ENCODE measurements at places on chromosomes 2 and 18.

GRCh38 chr2:193695367-193695766 is 1500.6 kb upstream of the TMEFF2 start:
- H3K4me3 ChIP-seq, result no peak overlapping the region
- no peak overlapping the region for H3K27ac ChIP-seq
- H3K36me3 ChIP-seq, result no peaks in the 10 kb centered on the region
- H3K4me1 ChIP-seq, result no peaks in the 10 kb centered on the region
- no peak for DNase-seq

DNA sequence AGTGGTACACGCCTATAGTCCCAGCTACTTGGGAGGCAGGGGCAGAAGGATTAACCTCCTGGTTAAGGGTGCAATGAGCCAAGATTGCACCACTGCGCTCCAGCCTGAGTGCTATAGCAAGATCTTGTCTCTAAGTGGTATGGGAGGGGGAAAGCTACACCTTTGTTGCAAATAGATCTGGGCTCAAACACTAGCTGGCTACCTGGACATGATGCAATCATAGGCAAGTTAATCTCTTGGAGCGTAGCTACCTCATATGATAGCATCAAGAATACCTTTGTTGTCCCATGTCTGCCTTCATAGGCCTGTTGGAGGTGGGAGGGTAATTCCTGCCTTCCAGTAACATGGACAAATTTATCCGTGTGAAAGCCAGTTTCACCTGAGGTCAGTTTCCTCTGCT is 15.7 kb downstream of the KLHL29 start:
- H3K36me3 ChIP-seq, result no peaks in the 10 kb centered on the region
- peaks cover 6% of the 10 kb centered on the region for H3K27me3 ChIP-seq
- peaks cover 14% of the 10 kb centered on the region for H3K4me1 ChIP-seq
- H3K4me3 ChIP-seq, result no peak overlapping the region

GRCh38 chr2:149877074-149877473 is 289.5 kb upstream of the MMADHC start:
- no peak overlapping the region for H3K4me3 ChIP-seq
- no peak for DNase-seq
- H3K4me1 ChIP-seq, result no peaks in the 10 kb centered on the region
- H3K27me3 ChIP-seq, result no peaks in the 10 kb centered on the region
- H3K36me3 ChIP-seq, result no peaks in the 10 kb centered on the region

GRCh38 chr2:196504788-196505187 is 134.7 kb upstream of the CCDC150 start:
- no peak for DNase-seq
- no peak overlapping the region for H3K27ac ChIP-seq
- peaks cover 14% of the 10 kb centered on the region for H3K27me3 ChIP-seq
- H3K36me3 ChIP-seq, result no peaks in the 10 kb centered on the region

- no peaks in the 10 kb centered on the region for H3K27me3 ChIP-seq
- H3K27ac ChIP-seq, result no peak overlapping the region
- DNase-seq, result no peak
- H3K36me3 ChIP-seq, result no peaks in the 10 kb centered on the region
- no peaks in the 10 kb centered on the region for H3K4me1 ChIP-seq
- no peak overlapping the region for H3K4me3 ChIP-seq
Observed at GRCh38 chr2:31765078-31765945, 184.6 kb upstream of the SRD5A2 start.

DNA sequence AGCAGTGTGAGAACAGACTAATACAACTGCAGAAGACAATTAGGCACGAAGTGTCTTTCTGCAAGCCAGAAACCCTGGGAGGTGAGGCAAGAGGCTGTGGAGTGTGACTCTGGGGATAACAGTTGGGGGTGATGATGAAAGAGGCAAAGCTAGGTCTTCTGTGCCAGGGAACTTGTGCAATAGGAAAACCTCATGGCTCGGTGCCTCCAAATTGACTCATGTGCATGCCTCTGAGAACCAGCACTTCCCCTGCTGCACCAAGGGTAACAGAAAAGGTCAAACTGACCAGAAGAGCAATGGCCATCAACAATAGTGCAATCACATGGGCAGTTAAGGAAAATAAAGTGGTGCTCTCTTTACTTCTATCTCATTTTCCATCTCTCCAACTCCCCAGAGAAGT is 136.4 kb downstream of the SCG2 start:
- no peaks in the 10 kb centered on the region for H3K4me1 ChIP-seq
- H3K4me3 ChIP-seq, result no peak overlapping the region
- no peaks in the 10 kb centered on the region for H3K36me3 ChIP-seq
- H3K27me3 ChIP-seq, result no peaks in the 10 kb centered on the region
- DNase-seq, result no peak
- H3K27ac ChIP-seq, result no peak overlapping the region

GRCh38 chr2:174621323-174621722 is 23.7 kb upstream of the WIPF1 start:
- H3K36me3 ChIP-seq, result peaks cover 63% of the 10 kb centered on the region
- H3K27me3 ChIP-seq, result no peaks in the 10 kb centered on the region
- no peak overlapping the region for H3K27ac ChIP-seq
- no peak overlapping the region for H3K4me3 ChIP-seq
- no peak for DNase-seq

- no peak overlapping the region for H3K4me3 ChIP-seq
- H3K27me3 ChIP-seq, result no peaks in the 10 kb centered on the region
- peaks cover 35% of the 10 kb centered on the region for H3K4me1 ChIP-seq
- peaks cover 7% of the 10 kb centered on the region for H3K36me3 ChIP-seq
- no peak overlapping the region for H3K27ac ChIP-seq
- DNase-seq, result no peak
Observed at GRCh38 chr2:7456762-7457161, 539.5 kb downstream of the RNF144A start.

DNA sequence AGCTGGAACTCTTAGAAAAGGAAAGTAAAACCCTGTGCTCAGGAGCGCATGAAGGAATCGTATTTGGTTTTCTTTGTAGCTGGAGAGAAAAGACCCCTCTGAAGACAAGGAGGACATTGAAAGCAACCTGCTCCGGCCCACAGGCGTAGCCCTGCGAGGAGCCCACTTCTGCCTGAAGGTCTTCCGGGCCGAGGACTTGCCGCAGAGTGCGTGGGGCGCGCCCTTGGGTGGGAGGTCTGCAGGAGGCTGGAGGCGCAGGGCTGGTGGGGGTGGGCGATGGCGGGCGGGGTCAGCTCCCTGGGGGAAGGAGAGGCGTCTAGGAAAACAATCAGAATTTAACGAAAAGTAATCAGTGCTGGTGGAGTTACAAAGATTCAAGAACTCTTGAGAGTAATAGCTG is 72.8 kb downstream of the DYSF start:
- no peaks in the 10 kb centered on the region for H3K36me3 ChIP-seq
- peaks cover 19% of the 10 kb centered on the region for H3K27me3 ChIP-seq
- no peak for DNase-seq
- H3K4me3 ChIP-seq, result no peak overlapping the region

- H3K4me3 ChIP-seq, result no peak overlapping the region
- no peak for DNase-seq
- no peak overlapping the region for H3K27ac ChIP-seq
- no peaks in the 10 kb centered on the region for H3K4me1 ChIP-seq
Observed at GRCh38 chr2:133497270-133497893, 70.9 kb downstream of the NCKAP5 start.

DNA sequence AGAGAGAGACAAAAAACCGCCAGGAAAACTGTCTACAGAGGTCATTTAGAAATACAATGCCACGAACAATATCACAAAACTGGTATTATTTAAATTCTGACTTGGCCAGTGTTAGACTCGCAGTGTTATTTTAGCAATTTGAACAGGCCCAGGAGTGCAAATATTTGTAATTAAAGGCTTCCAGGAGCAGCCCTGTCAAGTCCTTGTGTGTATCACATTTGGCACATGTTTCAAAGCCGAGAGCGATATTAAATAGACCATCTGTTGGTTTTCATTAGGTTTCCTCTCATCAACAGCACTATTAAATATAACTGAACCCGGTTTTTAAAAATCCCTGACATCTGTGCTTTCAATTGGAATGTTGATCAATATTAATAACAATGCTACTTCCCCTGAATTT is 656.9 kb downstream of the TSN start:
- H3K27me3 ChIP-seq, result no peaks in the 10 kb centered on the region
- DNase-seq, result no peak
- H3K27ac ChIP-seq, result no peak overlapping the region
- no peak overlapping the region for H3K4me3 ChIP-seq
- H3K4me1 ChIP-seq, result no peaks in the 10 kb centered on the region

GRCh38 chr2:72743481-72743880 is 82.4 kb downstream of the EXOC6B start:
- no peaks in the 10 kb centered on the region for H3K27me3 ChIP-seq
- H3K4me3 ChIP-seq, result no peak overlapping the region
- no peaks in the 10 kb centered on the region for H3K4me1 ChIP-seq
- no peak overlapping the region for H3K27ac ChIP-seq
- no peaks in the 10 kb centered on the region for H3K36me3 ChIP-seq
- DNase-seq, result no peak

DNA sequence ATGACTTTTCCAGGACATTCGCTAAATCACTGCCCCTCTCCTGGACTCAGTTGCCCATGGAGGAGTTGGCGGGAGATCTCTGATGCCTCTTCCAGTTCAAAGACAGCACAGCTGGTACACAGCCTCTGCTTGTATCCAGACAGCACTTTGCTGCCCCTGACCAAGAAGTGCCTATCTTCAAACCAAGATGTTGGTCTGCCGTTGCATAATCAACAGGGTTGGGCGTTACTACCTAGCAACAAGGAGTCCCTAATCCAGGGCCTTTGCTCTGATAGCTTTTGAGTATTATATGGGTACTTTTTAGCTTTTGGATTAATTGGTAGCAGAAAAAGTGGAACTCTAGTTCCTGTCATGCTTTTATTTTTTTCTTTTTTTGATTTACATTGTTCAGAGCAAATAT is 166.6 kb downstream of the FAM210A start:
- no peak for DNase-seq
- no peak overlapping the region for H3K4me3 ChIP-seq
- H3K27me3 ChIP-seq, result no peaks in the 10 kb centered on the region
- peaks cover 35% of the 10 kb centered on the region for H3K4me1 ChIP-seq
- H3K36me3 ChIP-seq, result peaks cover under 1% of the 10 kb centered on the region

DNA sequence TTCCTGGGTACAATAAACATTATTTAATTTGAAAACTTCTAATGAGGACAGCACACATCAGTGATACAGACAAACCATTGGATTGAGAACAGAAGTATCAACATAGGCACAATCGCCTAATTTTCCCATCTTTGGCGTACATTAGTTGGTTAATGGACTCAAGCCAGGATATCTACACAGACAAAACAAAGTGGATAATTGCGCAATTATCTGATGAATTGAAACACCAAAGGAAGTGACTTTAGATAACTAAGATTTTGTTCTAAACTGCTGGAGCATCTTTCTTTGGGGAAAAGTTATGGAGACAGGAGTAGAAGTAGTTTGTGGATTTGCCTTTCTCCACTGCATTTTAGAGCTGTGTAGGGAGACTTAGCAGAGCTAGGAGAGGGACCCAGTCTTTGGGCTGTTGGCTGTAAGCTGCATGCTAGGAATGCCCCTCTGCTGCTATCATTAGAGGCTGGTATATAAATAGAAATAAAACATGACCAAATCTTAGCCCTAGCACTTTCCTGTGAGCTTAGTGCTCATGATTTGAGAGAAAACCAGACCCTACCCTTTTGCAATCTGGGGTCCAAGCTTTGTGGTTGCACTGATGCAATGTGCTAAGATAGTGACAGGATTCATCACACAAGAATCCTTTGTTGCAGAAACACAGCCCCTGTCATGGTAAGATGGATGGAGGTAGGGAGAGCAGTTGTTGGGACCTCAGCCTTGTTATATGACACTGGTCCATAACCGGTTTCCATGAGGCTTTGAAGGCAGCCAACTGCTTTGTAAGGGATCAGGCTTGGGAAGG is 264.5 kb upstream of the PIK3C3 start:
- H3K4me3 ChIP-seq, result no peak overlapping the region
- DNase-seq, result no peak
- no peak overlapping the region for H3K27ac ChIP-seq
- H3K4me1 ChIP-seq, result peaks cover 3% of the 10 kb centered on the region
- H3K27me3 ChIP-seq, result no peaks in the 10 kb centered on the region

DNA sequence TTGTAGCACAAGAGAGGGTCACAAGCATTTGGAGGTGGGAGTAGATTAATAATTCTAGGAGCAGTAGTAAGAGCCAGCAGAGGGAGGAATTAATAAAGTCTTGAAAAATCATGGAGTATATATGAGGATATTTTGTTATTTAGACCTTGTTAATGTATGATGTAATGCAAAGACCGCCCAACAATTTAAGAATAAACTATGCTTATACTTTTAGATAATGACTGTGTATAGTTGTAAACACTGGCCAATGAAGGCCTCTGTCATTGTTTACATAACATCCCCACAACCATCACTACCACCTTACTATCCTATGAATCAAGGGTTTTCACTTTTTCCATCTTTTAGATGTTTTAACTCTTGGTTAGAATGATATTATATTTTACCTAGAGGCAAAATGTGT is 37.6 kb downstream of the OSR1 start:
- no peak for DNase-seq
- H3K36me3 ChIP-seq, result no peaks in the 10 kb centered on the region
- H3K4me1 ChIP-seq, result no peaks in the 10 kb centered on the region
- no peak overlapping the region for H3K27ac ChIP-seq
- no peaks in the 10 kb centered on the region for H3K27me3 ChIP-seq
- H3K4me3 ChIP-seq, result no peak overlapping the region

- H3K27me3 ChIP-seq, result no peaks in the 10 kb centered on the region
- H3K4me3 ChIP-seq, result no peak overlapping the region
- DNase-seq, result peak; percentile 24
Observed at GRCh38 chr2:9914384-9915065, 37.0 kb upstream of the GRHL1 start.

GRCh38 chr2:191010887-191011885 is 2.8 kb downstream of the STAT1 start:
- no peak overlapping the region for H3K27ac ChIP-seq
- peaks cover 50% of the 10 kb centered on the region for H3K4me1 ChIP-seq
- peak; percentile 41 for DNase-seq
- no peaks in the 10 kb centered on the region for H3K27me3 ChIP-seq
- peaks cover 58% of the 10 kb centered on the region for H3K36me3 ChIP-seq

DNA sequence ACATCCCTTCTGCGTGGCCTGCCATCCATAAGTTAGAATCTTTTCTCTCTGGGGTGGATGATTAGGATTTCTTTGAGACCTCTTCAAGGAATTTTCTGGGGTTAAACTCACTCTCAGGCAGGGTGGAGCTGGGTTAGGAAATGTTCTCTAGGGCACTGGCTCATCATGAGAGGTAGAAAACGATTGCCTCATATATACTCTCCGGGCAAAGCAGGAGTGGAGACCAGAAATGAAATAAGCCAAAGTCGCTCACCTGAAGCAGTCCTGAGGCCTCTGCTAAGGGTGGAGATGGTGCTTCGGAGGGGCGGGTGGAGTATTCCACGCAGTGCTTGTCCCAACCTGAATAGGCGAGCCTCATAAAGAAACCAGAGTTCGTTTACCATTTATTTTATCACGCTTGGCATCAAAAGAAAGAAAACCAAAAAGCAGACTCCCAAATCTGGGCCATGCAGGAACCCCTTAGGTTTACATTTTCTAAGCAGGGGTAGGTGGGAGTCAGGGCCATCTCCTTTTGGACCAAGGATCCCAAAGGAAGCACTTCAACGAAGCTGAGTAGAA is 249.3 kb upstream of the MEIS1 start:
- H3K27ac ChIP-seq, result no peak overlapping the region
- no peaks in the 10 kb centered on the region for H3K27me3 ChIP-seq
- H3K4me3 ChIP-seq, result no peak overlapping the region
- no peaks in the 10 kb centered on the region for H3K4me1 ChIP-seq
- no peak for DNase-seq
- H3K36me3 ChIP-seq, result no peaks in the 10 kb centered on the region

All from activated naive CD4-positive, alpha-beta T cell treated with anti-CD3 and anti-CD28 coated beads, Interleukin-2, amount 10 ng/mL, durations not matched to agents 7 days and 5 days (primary cell).